ENCODE measurements at places on chromosomes 12 and 14.

- DNase-seq, result peak; percentile 79
Measured at GRCh38 chr14:51607711-51608110, 44.0 kb upstream of the FRMD6 start.

- no peak for DNase-seq
Measured at GRCh38 chr12:113528606-113529293, 57.1 kb upstream of the LHX5 start.

DNA sequence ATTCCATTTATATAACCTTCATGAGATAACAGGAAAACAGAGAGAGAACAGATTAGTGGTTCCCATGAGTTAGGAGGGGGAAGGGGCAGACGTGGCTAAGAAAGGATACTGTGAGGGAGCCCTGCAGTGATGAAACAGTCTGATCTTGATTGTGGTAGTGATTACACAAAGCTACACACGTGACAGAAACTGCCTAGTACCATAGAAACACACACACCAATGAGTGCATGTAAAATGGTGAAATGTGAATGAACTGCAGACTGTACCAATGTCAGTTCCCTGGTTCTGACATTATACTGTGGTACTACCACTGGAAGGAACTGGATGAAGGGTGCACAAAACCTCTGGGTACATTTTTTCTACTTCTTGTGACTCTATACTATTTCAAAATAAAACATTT, 36.9 kb downstream of the NRDE2 start:
- no peak for DNase-seq

GRCh38 chr14:78852040-78852439, 681.9 kb downstream of the NRXN3 start:
- no peak for DNase-seq

DNA sequence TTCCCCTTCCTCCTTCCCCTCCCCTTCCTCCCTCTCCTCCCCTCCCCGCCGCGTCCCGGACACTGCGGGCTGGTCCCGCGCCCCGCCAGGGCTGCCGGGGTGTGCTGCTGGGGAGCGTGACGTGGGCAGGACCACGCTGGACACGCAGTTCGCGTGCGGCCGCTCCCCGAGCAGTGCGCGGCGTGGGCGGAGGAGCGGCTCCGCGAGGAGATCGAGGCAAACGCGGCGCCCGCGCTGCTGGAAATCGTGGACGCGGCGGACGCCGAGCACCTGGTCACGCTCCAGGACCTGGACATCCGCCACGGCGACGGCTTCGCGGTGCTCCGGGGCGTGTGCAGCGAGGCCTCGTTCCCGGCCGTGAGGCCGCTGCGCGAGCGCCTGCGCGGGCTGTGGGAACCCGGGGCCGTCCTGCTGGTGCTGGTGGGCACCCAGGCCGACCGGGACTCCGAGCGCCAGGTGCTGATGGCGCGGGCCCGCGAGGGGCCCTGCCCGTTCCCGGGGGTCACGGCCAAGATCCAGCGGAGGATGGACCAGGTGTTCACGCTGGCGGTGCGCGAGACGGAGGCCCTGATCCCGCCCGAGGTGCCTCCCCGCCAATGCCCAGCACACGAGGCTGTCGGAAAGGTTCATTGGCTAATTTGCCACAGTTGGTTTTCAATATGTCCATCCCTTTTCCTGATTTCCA, 84.3 kb downstream of the TNFAIP2 start:
- no peak for DNase-seq

GRCh38 chr12:69097619-69098368, 141.6 kb upstream of the CPSF6 start:
- DNase-seq, result no peak

DNA sequence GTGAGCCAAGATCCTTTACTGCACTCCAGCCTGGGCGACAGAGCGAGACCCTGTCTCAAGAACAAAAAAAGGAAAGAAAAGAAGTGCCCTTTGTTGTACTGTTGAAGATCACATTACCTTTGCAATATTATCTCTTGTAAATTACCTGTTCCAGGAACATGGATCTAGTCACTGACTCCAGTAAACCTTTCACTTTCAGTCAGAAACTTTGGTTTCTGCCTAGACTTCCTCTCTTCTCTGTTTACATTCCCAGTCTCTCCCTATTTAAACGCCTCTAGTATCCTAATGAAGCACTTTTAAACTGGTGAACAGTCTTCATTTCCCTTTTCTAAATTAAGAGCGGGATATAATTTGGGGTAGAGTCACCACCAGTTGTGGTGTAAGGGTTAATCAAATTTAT, 12.8 kb downstream of the CHPT1 start:
- no peak for DNase-seq

DNA sequence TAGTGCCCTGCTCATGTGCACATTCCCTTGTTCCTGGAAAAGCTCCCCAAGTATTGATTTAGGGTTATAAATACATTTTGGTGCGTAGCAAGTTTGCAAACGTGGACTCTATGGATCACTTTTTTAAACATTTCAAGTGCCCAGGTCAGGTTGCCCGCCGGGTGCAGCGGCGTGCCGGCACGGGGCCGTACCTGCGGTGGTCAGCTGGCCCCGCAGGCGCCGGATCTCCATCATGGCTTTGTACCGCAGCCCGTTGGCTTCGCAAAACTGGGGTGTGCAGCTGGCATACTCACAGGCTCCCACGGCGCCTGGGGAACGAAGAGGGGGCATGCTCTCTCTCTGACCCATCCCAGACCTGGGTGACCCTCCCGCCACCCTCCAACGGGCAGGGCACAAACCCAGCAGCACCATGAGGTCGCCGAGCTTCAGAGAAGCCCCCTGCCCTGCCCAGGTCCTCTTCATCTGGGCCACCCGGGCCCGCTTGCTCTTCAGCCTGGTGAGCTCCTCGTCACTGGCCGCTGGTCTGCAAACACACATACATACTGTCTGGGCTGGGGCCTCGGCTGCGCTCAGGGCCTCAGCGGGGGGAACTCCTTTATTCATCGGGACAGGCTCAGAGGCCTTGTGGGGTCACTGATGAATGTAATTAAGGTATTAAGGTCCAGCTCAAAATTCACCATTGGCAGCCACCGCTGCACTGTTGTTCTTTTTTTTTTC, 35.1 kb downstream of the DHX37 start:
- no peak for DNase-seq

DNA sequence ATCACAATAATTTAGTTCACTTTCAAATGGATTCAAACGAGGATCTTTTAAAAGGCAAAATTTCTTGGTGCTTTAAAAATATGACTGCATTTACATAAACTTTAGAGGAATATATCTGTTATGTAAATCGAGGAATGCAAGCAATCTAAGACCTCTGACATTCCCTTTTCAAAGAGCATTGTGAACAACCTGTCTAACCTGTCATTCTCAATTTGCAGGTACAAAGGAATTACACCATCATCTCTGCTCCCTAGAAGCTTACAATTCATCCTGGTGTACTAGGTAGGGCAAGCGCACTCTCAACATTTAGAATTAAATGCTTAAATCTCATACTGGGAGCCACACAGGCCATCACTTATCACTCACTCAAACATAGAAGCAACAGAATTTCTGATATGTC, 35.6 kb downstream of the BMP4 start:
- DNase-seq, result no peak

- DNase-seq, result no peak
Measured at GRCh38 chr12:90940872-90941499, 14.0 kb downstream of the CCER1 start.

GRCh38 chr12:13277293-13277692, 80.8 kb downstream of the EMP1 start:
- no peak for DNase-seq

DNA sequence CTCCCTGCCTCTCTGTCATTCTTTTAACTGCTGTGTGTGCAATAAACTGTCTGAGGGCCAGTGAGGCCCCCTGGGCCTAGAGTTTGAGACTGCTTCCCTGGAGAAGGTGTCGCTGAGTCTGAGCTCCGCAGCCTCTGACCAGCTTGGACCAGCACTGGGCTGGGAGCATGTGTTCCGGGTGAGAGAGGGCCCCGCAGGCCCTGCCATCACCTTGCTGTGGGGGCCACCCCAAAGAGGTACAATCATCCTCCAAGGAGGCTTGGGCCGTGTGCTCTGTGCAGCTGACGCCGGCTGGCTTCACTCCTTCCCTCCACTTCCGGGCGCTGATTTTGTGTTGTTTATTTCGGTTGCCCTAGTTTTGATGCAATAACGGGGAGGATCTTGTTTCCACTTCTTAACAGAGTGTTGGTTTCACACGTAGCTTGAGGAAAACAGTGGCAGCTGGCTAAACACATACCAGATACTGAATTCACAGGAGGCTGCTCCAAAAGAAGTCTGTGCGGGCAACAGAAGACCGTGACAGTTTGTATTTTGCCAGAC, 121.6 kb downstream of the TMEM132C start:
- DNase-seq, result peak; percentile 61

DNA sequence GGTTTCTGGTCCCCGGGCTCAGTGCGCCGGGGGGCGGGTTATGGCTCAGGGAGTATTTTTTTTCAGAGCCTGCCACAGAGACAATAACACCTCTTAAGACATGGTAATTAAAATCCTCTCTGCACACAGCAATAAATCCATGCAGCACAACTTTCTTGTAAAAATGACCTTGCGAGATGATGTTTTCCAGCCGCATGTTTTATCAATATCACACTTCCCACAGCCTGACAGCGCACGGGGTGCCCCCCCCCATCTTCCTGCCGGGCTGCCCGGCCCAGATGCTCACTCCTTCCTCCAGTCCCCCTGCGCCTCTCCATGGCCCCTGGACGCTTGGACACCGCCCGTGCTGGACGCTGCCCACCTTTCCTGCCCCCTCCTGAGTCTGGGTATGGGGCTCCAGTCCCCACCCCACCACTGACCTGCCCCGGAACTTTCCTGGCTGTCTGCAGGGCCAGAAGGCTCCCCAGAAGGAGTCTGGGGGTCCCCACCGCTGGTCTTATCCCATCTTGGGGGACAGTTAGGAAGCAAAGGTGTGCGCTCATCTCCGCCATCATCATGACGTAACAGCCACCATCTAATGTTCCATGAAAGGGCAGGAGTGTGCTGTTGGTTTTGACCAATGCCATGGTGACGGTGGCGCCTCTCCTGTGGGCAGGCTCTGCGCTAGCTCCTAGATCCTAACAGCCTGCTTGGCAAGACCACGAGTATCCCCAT, 182.9 kb downstream of the KIF26A start:
- no peak for DNase-seq

DNA sequence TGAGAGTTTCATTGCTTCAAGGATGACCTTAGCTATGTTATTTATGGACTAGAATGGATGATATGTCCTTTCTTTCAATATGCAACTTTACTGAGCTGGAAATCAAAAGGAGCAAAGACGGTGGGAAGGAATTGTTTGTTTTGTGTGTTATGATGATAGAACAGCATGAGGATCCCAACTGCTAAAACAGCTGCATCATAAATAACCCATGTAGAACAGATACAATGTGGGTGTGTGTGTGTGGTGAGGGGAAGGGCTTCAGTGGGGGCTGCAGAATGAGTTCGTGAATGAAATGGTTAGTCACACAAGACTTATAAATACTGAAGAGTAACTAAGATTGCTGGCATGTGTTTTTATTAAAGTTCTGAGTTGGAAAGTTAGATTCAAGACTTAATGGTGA, 80.1 kb downstream of the DACT1 start:
- DNase-seq, result no peak

GRCh38 chr12:6230321-6231110, 30.3 kb downstream of the CD9 start:
- DNase-seq, result peak; percentile 69

- no peak for DNase-seq
Measured at GRCh38 chr12:113436586-113436985, 14.4 kb downstream of the SDSL start.

- DNase-seq, result peak; percentile 76
Measured at GRCh38 chr12:128994856-128995255, 141.6 kb downstream of the GLT1D1 start.

GRCh38 chr12:113333877-113334785, 778 bp downstream of the SLC8B1 start:
- no peak for DNase-seq

GRCh38 chr12:24455811-24456210, 493.1 kb downstream of the BCAT1 start:
- no peak for DNase-seq

- no peak for DNase-seq
Measured at GRCh38 chr12:94053676-94054075, 94.7 kb upstream of the PLXNC1 start.

Data from right hindlimb (tissue), 1 donor.